ENCODE measurements at places on chromosomes 3 and 15.
A peak's percentile ranks its signal among the peaks of the same experiment; 100 is the strongest.

- DNase-seq = no peak
These were observed 247.7 kb downstream of the MYRIP start for GRCh38 chr3:40057077-40057476.

DNA sequence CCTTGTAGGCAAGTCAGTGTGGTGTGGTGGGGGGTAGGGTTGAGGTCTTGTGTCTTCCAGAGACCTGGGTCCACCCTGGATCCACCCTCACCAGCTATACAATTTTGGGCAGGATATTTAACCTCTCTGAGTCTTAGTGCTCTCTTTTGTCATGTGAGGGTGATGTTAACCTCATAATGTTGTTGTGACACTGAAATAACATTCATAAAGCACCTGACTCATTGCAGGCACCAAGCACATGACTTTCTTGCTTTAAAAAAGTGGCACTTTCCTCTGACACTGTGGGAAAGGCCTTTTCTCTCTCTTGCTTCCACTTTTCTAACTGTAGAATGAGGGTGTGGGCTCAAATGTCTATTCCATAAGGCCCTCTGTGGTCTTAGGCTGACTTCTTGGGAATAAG is 75.5 kb downstream of the SCN10A start:
- DNase-seq = no peak

- no peak for DNase-seq
These were observed 399.9 kb upstream of the CBLB start for GRCh38 chr3:106268696-106269095.

DNA sequence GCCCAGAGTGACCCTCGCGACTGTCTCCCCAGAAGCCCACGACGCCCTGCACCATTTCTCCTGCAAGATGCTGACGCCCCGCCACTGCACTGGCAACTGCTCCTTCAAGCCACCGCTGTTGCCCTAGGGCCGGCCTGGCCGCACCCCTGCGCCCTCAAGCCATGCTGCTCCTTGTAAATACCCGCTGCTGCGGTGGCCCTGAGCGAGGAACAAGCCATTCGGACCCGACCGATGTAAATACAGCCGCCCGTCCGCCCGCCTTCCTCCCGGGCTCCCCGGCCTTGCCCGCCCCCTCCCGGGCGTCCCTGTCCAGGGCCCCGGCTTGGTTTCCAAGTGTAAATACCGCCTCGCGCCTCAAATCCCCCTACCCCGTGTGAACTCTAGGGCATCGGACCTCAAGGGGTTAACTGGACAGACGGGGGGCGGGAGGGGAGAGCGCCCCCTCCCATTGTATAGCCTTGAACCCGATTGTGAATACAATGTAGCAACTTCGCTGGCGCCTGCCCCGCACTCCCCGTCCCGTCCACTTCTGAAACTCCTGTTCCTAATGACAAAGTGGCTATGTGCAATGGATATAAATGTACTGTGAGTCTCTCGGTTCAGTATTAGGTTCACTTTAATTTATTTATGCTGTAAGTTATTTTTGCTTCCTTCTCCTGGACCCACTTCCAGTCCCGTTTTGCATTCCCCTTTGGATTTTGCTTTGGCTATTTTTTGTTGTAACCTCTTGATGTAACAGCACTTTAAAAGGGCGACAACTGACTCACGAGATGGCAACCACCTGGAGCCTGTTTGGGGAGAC is 5.9 kb downstream of the RNU6-1 start:
- DNase-seq = peak; percentile 78

- DNase-seq = no peak
These were observed 52.2 kb upstream of the FAM98B start for GRCh38 chr15:38401701-38402100.

DNA sequence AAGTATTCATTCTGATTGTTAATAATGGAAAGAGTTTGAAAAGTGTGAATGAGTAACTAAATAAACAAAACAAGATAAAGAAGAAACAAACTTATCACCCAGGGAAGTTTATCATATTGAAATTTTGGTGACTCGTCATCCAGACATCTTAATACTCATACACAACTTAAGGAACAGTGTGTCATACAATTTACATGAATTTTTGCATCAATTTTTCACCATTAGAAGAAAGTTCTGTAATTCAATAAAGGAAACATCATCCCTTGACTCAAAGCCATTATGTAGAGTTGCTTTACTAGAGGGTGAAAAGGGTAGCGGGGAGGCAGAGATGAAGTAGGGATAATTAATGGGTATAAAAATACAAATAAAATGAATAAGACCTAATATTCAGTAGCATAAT is 536.2 kb downstream of the GRM7 start:
- no peak for DNase-seq

- DNase-seq = no peak
These were observed 106.6 kb downstream of the TOP2B start for GRCh38 chr3:25558121-25558520.
